NCI-H524 (cell line): ENCODE measurements at places on chromosomes 6 and 20.

- no peak for DNase-seq
Observed at GRCh38 chr6:116633685-116634084, 17.4 kb downstream of the RSPH4A start.

- DNase-seq: no peak
Observed at GRCh38 chr6:10314163-10314955, 100.5 kb downstream of the TFAP2A start.

DNA sequence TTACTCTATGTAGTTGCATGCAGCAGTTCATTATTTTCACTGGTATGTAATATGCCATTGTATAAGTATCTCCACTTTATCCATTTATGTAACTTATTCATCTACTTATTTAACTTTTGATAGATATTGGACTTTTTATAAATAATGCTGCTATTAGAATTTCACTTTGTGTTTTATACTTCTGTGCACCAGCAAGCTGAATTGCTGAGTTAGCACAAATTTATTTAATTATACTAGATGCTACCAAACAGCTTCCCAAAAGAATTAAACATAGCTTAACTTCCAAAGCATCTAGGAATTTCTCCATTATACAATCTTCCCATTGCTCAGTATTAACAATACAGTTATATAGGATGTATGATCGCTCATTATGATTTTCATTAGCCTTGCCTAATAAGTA lies 308.0 kb upstream of the FKBP1C start:
- no peak for DNase-seq

DNA sequence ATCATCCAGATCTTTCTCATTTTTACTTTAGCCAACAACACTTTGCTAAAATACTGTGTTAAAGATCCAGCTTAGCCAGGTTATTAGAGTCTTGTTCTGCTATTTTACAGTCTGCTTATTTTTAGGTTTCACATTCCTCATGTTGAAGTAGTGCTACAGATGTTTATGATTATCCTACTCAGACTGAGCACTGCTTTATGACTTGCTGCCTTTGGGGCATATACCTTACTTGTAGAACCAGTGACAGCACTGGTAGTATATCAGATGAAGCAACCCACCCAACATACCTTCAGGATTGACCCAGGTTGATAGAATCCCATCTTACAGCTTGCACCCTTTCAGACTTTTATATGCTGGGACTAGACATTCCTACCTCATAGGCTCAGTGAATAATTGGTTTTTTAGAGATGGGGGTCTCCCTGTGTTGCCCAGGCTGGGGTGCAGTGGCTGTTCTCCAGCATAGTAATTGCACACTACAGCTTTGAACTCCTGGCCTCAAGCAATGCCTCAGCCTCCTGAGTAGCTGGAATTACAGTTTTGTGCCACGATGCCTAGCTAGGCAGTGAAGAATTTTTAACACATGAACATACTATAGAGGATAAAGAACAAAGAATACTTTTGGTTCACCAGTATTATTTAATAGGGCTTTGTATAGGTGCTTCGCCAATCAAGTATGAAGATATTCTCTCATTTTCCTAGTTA lies 63.8 kb upstream of the DYNLRB1 start:
- DNase-seq: no peak

DNA sequence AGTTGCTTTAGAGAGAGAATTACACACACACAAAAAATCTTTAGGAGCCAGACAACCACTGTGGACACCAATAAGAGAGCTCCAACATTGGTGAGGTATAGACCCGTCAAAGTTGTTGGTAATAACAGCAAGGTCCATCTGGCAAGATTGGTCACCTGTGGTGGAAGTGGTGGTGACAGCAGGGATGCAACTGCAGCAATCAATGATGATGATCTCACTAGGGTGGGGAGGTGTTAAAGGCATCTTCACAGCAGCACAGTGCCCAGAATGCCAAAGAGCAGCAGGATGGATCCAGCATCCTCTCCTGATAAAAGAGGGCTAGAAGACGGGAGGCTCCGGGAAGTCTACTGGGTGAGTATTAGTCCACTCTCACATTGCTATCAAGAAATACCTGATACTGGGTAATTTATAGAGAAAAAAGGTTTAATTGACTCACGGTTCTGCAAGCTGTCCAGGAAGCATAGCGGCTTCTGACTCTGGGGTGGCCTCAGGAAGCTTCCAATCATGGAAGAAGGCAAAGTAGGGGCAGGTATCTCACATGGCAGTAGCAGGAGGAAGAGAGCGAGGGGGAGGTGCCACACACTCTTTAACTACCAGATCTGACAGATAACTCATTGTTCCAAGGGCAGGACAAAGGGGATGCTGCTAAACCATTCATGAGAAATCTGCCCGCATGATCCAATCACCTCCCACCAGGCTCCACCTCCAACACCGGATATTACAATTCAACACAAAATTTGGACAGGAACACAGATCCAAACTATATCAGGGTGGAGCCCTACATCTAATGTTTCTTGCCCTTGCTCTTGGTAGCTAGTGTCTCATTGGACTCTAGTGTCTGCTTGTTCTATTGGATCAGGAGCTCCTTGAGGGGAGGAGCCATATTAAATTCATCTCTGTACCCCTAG lies 48.9 kb downstream of the KLHL31 start:
- no peak for DNase-seq

- DNase-seq: peak; percentile 28
Observed at GRCh38 chr6:16058201-16058928, 70.5 kb upstream of the MYLIP start.

DNA sequence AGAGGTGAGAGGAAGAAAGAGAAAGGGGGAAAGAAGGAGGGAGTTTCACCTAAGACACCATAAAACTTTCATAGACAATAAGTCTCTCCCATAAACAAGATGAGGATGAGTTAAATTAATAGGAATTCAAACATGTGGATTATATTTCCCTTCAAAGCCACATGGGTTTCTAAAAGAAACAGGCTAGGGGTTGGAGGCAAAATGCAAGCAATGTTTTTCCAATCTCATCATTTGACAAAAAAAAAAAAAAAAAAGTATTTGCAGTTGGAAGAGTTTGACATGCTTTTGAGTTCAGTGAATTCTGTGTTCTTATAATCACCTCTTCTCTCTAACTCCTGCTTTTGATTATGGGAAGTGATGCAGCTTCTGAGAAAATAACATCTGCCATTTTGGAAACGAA lies 286.5 kb upstream of the PRND start:
- DNase-seq: no peak

GRCh38 chr6:30500421-30501355 lies 11.4 kb downstream of the HLA-E start:
- peak; percentile 69 for DNase-seq

DNA sequence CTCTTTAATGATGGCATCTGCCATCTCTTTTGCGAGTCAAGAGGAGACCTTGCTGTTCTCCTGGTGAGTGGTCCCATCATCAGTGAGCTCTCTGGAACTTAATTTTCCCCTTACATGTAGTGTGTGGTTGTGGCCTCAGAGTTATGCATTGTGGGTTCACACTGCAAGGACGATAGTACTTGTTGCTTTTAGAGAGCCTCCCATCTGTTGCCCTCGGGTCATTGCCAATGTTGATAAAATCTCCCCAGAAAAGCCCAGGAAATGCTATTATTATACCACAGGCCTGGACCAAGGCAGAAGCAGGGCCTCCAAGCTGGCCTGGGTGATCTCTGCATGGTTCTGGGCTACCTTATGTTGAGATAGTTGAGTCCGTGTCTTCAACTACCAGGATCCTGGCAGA lies 241.6 kb downstream of the BMP7 start:
- no peak for DNase-seq

- DNase-seq: no peak
Observed at GRCh38 chr6:155943635-155944034, 488.0 kb upstream of the NOX3 start.

GRCh38 chr20:4443016-4443415 lies 278.7 kb upstream of the PRND start:
- DNase-seq: no peak
